ENCODE measurements at places on chromosomes 3 and 15. TPM values are rescaled to one million over a fixed set of nuclear protein-coding genes. Genes with fewer than 3 reads are reported as not detected.

Gene DUOXA2
- not detected for total RNA-seq

Gene DGKG
- total RNA-seq: 6.2 TPM

Gene ITPR1
- total RNA-seq: 177 TPM

Gene GFM1
- total RNA-seq: 63.9 TPM

Gene SFMBT1
- total RNA-seq: 20.0 TPM

Gene ZNF662
- total RNA-seq: 0.36 TPM

Gene ERICH6
- 0.33 TPM for total RNA-seq

Gene LTK
- not detected for total RNA-seq

Gene CCR5
- total RNA-seq: 46.2 TPM

Gene POPDC2
- 4.1 TPM for total RNA-seq

GRCh38 chr3:106157411-106157810 is 288.6 kb upstream of the CBLB start:
- DNase-seq: no peak

- DNase-seq: no peak
Observed at GRCh38 chr3:134483195-134483900, 2.4 kb downstream of the ANAPC13 start.

- no peak for DNase-seq
Observed at GRCh38 chr3:141738891-141739363, 829 bp downstream of the RNF7 start.

DNA sequence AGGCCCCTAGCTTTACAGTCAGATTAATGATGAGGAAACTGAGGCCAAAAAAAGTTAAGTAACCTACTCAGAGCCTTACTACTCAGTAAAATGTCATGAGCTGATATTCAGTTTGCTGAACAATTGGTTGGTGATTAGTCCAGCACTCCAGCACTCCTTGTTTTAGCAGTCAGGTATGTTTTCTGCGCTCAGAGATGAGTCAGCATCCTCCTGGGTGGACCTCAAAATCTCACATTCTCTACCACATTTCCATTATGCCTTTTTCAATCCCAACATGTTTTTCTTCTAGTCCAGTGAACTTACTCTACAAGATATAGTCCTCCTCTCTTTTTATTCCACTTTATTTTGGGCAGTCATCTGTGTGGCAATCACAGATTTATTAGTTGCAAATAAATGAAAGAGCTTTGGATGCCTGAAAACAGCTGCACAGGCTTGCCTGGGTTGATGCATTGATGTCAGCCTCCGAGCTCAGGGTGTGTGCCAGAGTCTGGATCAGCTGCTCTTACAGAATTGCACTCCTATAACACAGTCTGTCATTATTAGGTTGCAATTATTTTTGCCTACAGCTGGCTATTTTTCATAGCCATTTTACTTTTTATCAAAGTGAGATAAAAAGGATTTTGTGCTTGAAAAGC is 133.2 kb downstream of the ARPP21 start:
- DNase-seq: no peak

- DNase-seq: no peak
Observed at GRCh38 chr15:36925653-36926426, 174.5 kb downstream of the MEIS2 start.

DNA sequence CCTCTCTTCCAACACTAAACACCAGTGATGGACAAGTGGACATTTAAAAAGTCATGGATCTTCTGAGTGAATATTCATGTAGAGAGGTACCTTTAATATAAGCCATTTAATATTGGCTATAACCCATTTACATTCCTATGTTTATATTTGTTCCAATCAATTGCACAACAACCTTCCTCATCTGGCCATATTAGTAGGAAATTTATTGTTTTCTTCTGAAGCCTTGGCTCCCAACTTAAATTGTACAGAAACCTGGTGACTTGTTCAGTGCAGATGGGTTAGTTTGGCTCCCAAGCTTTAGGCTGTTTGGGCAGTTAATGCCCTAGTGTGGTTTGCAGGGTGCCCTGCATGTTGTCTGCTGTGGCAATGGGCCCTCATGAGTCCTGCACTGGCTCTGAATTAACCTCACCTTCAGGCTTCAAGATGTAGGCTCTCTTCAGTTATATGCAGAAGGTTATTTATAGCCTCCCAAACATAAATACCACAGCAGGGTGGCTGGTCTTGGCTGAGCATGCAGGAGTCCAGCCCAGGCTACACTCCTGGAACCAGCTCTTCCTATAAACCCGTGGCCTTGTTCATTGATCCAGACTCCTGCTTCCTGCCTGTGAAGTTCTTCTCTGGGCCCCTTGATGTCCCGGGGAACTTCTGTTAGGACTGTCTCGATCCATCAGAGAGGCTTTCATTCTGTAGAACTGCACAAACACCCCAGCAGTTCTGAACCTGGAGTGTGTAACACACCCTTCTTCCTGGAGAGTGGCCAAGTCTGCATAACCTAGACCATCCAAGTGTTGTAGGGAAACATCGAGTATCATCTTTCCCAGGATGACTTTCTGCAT is 57.0 kb downstream of the DUT start:
- DNase-seq: no peak

GRCh38 chr15:67760901-67761300 is 64.4 kb upstream of the SKOR1 start:
- DNase-seq: no peak

- no peak for DNase-seq
Observed at GRCh38 chr3:112302150-112302830, 8.3 kb upstream of the SLC9C1 start.

DNA sequence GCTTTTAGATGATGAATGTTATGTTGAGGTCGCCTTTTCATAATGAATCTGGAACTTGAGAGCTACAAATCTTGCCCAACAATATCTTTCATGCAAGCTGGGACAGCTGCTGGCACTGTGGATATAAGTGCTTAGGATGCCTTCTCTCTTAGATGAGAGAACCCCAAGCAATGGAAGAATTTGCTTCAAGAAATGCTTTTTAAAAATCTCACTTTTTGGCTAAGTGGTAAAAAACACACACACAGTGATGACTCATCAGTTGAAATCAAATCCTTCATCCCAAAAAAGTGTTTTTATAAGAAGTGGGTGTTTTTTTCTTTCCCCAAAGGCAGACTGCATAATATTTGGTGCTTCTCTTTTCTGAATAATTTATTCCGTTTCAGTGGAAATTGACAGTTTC is 38.4 kb upstream of the GALNT15 start:
- DNase-seq: no peak

DNA sequence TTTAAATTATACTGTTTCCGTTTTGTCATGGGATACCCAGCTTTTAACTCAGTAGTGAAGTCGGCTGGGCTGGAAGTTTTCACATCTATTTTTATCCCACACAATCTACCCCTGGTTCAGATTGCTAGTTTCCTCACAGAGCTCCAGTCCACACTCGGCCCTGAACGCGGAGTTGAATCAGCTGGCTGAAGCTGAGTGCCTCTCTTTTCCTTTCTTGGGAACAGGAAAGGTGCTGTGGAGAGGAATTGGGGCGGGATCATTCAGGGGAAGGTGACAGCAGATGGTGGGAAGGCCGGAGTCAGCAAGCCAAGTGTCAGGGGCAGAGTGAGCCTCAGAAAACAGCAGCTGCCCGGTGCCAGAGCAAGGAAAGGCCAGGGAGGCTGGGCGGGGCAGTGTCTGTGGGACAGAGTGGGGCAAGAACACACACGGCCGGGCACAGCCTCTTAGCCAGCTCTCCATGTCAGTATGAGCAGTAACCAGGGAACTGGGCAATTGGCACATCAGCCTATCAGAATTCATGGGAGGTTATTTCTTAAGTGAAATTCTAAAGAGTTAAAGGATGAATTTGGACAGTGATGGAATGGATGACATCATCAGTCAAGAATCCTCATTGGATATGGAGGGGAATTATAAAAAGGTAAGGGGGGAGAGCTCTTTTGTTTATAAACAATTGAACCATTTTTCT is 135.7 kb upstream of the IL12A start:
- DNase-seq: no peak

DNA sequence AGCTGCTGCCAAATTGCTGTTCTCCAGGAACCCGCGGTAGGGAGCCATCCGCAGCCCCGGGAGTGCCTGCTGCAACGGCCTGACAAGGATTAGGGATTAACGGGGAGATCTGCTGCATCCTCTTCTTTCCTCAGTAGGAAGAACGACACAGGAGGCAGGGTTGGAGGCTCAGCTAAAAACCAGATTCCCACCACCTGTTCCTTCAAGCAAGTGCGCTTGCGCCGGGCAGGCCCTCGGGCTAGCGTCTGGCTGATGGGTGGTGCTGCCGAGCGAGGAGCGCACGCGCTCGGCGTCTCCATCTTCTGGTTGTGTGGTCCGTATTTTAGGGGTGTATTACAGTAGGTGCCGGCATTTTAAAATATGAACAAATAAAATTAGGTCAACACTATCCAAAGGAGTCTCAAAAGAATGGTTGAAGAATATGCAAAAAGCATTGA is 25.4 kb upstream of the SLC25A26 start:
- DNase-seq: no peak

DNA sequence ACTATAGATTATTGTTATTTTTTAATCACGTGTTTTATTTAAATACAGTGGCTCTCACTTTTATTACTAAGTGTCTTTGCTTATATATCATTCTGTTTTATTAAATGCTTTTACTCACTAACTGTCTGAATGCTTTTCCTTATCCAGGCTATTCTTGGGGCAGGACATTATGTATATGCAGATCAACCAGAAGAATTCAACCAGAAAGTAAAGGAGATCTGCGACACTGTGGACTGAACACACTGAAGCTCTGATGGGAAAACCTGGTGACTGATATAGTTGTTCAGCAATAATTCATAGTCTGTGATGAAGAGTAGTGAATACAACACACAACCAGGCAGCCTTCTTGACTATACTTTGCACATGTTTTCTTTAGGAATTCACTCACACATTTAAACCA is 27.6 kb downstream of the ABHD5 start:
- DNase-seq: no peak

- no peak for DNase-seq
Observed at GRCh38 chr3:118966700-118967099, 67.9 kb downstream of the IGSF11 start.

GRCh38 chr3:171654809-171655208 is 155.5 kb downstream of the PLD1 start:
- no peak for DNase-seq

DNA sequence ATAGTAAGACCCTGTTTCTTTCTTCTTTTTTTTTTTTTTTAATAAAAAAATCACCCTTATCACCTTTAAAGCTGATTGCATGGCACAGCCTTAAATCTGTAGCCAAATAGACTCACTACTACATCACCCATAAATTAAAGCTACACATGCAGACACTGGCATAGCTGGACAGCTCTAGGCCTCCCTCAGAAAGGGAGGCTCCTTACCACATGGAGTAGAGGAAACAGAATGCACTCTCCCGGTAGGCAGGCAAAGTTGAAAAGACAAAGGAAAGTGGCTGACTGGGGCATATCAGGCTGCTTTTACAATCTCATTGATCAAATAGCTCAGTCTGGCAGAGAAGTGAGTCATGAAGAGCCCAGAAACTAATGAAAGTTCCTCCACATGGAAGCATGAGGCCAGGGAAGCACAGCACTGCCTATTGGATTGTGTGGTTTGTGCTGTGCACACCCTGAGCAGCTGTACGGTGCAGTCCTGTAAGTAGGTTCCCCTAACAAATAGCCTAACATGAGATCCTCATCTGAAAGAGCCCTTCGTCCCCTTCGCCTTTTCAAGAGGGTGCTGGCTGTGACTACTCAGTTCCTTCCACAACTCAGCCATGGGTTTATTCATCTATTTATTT is 32.7 kb upstream of the FAM98B start:
- no peak for DNase-seq

GRCh38 chr3:81302045-81302444 is 459.4 kb downstream of the GBE1 start:
- no peak for DNase-seq

- no peak for DNase-seq
Observed at GRCh38 chr3:188362405-188362831, 208.5 kb downstream of the LPP start.

- DNase-seq: no peak
Observed at GRCh38 chr3:142944342-142944741, 19.1 kb downstream of the PAQR9 start.

All from natural killer cell treated with Interleukin-12 subunit alpha and Interleukin-12 subunit beta and Interleukin-15 and Interleukin-18, amount 100 ng/mL, for 72 hours (primary cell).